HCT116 (cell line): ENCODE measurements at places on chromosomes 2 and 18.

GRCh38 chr2:187365315-187365714 lies 82.7 kb downstream of the CALCRL start:
- no peak for DNase-seq

DNA sequence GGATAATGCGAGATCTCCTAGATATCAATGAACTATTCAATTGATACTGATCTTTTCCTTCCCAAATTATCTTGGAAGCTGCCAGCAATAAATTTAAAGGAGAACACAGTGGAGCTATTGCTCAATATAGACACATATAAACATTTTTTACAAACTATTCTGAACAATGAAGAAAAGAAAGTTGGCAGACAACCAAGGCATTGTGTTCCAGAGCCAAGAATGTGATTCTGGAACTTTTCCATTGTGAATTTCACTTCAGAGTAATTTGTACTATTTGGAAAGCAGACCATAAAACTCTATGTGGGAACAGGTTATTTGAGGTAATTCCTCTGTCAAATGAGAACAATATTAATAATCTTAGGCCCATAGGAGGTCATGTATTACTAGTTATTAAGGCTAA lies 588.2 kb downstream of the IRS1 start:
- peak; percentile 45 for DNase-seq

DNA sequence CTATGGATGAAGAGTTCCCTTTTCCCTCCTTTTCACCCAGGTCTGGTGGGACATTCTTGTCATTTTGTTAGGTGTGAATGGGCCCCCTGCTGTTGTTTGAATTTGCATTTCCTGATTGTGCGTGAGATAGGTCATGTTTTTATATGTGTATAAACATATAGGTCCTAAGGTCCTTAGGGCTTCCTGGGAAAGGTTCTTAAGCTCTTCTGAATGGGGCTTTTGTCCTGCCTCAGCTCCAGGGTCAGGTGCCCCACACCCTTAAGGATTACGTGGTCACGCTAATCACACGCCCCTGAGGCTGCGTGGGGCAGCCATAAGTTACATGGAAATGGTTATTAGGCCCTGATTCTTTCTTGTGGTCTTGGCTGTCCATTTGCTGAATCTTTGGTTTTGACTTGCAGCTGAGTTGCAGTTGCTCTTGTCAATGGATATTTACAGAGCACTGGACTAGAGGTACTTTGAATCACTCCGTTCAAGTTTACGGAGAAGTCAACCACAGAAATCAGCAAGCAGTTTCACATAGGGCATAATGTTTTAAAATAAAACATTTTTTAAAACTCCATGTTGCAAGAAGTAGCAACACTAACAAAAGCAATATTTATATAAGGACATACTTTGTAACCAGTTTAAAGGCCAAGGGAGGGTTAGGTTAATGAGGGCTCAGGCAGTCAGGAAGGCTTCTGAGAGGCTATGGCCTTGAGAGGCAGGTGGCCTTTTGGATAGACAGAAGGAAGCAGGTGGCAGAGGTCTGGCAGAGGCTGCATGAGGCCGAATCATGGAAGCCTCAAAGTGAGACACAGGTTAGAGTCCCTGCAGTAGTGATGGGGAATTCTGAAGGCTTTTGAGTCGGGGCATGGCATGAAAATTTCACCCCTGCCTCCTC lies 24.2 kb downstream of the LIPG start:
- DNase-seq: no peak

DNA sequence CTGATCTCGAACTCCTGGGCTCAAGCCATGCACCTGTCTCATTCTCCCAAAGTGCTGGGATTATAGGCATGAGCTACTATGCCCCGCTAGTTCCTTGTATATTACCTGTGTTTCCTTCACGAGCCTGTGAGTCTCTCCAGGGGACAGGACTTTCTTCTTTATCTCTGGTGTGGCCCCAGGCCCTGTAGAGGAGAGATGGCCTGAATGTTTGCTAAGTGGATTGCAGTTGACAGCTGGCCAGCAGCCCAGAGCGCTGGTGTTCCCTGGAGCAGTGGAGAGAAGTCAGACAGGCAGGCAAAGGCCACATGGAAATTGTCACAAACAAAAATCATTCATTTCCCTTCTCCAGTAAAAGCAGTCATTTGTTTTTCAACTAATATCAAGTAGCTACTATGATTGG lies 17.9 kb downstream of the LPIN1 start:
- DNase-seq: no peak

DNA sequence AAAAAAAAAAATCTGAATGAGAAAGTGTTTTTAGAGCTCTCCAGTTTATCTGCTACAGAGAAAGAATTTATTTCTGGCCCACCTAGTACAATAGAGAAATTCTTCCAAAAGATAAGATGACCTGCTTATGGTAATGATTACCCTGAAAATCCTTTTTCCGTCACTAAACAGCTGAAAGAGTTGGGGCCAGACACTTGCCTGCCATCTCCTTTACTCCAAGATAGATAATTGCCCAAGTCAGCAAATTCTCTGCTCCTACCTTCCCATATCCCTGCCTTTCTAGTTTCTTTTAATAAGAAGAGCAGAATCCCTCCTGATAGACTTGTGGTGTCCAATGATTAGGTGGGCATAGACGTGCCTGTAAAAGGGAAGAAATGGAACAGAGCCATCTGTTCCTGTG lies 28.1 kb downstream of the EIF4E2 start:
- DNase-seq: no peak

DNA sequence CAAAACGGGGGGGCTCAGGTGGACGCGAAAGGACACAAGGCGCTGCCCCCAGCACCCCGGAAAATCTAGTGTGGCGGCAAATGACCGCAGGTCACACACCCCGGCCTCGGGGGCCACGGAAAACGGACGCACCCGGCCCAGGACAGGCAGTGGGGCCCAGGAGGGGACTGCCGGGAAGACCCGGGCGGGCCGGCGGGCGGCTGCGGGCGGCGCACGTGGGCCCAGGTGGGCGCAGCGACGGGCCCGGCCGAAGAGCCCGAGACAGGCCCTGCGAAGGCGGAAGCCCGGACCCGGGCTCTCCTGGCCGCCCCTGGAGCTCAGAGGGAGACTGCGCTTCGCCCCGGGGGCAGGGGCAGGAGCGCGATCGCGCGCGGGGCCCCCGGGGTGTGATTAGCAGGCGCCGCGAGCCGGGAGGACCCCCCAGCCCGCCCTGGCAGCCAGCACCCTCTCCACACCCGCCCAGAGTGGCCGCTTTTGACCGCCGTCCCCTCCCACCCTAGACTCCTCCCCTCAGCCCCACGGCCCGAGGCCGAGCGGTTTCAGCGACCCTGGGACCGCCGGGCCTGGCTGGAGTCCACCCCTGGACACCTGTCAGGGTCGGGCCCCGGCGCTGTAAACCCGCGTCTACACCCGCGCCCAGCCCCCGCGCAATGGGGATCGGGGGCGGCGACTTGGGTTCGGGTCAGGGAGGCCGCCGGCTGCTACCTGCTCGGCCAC lies 773 bp downstream of the MBP start:
- no peak for DNase-seq

DNA sequence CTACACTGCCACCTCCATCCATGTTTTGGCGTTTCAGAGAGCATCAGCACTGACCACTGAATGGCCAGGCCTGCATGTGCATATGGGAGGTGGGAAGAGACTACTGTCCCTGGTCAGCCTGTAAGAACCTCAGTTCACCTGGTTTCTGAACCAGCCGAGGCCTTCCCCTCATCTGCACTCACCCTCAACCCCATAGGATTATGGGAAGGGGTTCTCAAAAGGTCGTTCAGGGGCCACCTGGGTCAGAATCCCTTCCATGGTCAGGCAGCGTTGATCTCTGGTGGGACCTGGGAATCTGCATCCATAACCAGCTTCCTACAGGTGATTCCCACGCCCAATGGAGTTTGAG lies 36.7 kb downstream of the TET3 start:
- DNase-seq: no peak

- DNase-seq: no peak
Observed at GRCh38 chr2:151670346-151670745, 63.9 kb downstream of the NEB start.

DNA sequence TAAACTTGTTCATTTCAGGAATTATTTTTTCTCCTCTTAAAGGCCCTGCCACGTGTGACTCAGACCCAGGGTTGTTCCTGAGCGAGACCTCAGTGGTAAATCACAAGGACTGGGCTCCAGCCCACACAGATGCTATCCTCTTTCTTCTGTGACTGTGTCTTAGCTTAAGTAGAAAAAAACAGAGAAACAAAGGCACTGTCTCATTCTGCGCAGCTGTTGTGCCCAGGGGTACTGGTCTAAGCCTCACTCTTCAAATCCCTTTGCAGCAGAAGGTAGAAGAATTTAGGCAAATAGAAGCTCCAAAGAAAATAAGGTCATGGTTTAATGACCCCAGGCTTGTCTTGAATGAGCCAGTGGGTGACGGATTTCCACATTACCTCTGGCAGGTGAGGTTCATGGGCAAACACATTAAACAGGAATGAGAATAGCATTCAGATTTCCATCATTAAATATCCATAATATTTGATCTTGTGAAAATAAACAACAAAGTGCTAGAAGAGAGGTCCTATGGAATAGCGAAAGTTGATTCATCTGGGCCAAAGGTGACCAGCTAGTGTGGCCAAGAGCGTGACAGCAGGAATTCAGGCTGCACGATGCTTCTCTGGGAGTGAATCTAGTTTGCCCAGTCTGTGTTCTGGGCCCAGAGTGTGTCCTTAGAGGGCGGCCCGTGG lies 63.3 kb downstream of the LIPG start:
- no peak for DNase-seq

- DNase-seq: no peak
Observed at GRCh38 chr2:236981701-236982485, 103.8 kb upstream of the COPS8 start.

- no peak for DNase-seq
Observed at GRCh38 chr2:174259981-174260380, 11.6 kb upstream of the OLA1 start.

- no peak for DNase-seq
Observed at GRCh38 chr18:32368170-32368569, 102.5 kb downstream of the GAREM1 start.

- DNase-seq: peak; percentile 28
Observed at GRCh38 chr18:34595690-34596089, 114.4 kb upstream of the DTNA start.

DNA sequence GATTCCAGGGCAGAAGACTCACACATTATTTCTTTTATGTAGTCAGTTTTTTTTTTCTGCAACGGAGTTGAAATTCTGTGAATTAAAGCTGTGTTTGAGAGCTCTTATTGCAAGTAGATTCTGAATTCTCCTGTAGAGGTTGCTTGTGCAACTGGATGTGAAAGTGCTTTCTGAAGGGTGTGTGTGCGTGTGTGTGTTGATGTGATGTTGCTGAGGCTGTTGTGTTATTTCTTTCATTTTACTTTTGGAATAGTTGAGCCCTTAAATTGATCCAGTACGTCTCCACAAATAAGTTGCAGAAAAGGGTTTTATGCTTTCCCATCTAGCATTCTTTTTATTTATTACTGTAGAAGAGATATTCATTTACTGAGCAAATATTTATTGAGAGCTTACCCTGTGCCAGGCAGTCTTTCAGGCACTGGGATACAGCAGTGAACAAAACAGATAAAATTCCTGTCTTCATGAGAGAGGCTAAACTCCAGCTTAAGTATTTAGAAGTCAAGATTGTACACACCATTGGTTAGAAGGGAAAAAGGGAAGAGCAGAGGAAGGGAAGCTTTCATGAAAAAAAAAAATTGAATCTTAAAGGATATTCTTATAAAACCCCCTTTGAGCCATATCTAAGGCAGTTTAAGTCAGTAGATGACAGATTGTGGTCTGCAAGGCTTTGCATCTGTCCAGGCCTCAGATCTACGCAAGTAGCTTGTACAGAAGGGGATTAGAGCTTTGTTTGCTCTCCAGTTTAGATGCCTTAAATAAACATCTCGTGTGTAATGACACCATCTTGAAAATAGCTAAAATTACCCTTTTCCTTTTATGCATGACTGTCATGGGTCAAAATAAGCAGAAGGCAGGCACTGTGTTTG lies 58.2 kb downstream of the MYO1B start:
- DNase-seq: no peak

GRCh38 chr2:6973895-6974545 lies 56.8 kb downstream of the RNF144A start:
- DNase-seq: peak; percentile 66

DNA sequence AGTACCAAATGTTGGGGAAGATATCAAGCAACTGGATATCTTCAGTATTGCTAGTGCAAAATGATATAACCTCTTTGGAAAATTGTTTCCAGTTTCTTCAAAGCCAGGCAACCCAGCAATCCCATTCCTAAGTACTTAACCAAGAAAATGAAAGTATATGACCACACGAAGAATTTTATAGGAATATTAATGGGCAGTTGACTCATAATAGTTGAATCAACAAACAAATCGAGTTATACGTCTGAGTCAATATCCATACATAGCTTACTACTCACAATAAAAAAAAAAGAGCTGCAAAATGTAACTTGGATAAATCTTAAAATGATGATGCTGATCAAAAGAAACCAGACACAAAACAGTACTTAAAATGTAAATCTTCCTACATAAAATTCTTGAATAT lies 810.4 kb downstream of the METTL4 start:
- no peak for DNase-seq

DNA sequence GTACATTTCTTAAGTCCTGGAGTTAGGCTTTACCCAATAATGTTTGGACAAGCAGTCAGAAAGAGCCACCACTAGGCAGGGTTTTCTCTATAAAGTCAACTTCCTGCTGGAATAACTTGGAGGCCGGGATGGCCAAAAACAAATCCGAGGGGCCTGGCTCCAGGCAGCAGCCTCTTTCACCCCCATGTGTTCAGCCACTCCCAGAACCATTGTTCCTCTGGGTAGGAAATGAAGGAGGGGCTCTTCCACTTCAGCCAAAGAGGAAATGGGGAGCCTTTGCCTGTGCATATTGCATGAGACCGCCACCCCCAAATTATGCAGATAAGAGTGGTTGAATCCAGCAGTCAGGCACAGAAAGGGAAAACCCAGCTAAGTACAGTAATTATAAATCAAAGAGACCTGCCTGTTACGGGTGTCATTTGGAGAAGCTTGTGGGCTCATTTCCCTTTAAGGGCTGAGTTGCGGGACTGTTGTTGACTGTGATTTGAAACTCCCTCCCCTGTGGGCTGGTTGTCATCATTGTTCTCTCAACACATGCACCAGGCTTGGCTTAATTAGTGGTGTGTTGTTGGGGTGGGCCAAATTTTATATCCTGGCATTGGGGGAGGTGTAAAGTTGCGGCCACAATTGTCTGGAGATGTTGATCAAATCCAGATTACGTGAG lies 212.8 kb upstream of the SOX11 start:
- DNase-seq: no peak

GRCh38 chr2:118842661-118843482 lies 4.6 kb downstream of the EN1 start:
- DNase-seq: no peak

DNA sequence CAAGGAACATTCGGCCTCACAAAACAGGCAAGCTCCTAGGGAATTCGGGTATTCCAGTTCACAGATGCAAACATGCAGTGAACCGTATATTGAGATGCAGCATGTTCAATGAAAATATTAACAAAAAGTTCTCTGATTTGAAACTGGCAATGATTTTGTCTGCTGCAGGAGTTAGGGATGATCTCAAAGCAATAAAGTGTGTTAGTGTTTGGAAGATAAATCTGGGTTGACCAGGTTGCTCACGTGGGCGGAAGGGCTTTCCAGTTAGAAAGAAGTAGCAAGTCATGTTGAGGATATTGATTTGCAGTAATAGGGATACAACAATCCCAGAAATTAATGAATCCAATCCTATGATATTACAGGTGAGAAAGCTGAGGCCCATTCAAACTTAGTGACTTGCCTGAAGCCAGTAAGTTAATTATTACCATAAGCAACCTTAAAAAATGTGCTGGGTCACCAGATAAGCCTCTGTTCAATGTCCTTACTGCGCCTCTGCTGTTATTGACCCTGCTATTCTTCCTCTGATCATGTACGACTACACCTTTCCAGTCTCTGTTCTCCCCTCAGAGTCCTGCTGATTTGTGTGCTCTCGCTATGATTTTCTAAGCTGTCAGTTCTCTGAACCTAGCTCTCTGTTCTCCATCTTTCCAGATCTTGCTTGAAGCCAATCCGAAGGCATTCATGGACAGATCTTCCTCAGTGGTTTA lies 370.8 kb downstream of the DSEL start:
- no peak for DNase-seq
